Stimulated activated naive CD4-positive, alpha-beta T cell (primary cell): ENCODE measurements at places on chromosomes 5 and 9.
A peak's percentile ranks its signal among the peaks of the same experiment; 100 is the strongest.

DNA sequence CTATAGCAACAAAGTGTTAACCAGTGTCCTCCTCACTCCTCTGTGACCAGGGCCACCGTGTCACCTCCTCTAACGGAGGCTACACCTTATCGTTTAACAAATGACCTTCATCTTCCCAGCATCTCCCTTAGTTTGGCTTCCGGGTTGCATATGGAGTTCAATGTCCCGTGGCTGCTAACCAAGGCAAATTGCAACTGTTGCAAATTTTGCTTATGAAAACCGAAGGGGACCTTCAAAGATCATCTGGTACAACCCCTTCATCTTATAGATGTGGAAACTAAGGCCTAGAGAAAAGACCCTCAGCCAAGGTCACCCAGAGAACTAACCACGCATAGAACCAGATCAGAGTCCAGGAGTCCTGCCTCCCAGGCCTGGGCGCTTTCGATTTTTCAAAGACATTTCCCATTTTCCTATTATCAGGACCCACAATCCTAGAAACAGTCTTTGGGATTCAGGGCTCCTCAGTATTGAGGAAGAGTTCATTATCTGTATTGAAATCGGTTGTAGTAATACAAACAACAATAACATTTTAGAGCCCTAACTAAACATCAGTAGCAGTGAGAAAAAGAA lies 1.4 kb downstream of the PRELID2 start:
- DNase-seq = no peak

- DNase-seq = no peak
These were observed 4.1 kb downstream of the SWI5 start for GRCh38 chr9:128280084-128280622.

DNA sequence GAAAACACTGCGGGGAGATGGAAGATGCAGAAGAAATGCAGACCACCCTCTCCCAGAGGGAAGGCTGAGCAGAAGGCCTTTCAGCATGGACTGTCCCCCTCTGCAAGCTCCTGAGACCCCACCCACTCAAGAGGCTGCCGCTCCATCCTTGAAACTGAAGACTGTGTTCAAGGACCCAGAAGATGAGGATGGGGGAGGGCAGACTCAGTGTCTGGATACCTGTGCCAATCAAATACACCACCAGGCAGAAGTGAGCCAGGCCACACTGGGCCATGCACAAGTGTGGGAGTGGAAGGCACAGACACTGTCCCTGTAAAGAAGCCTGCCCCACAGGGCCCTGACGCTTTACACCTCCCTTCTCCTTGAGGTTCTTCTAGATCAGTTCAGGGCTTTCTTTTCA lies 40.0 kb upstream of the IPPK start:
- no peak for DNase-seq

- no peak for DNase-seq
These were observed 6.6 kb upstream of the MSMP start for GRCh38 chr9:35760651-35761050.

GRCh38 chr5:55903121-55903701 lies 52.1 kb downstream of the IL31RA start:
- DNase-seq = no peak

DNA sequence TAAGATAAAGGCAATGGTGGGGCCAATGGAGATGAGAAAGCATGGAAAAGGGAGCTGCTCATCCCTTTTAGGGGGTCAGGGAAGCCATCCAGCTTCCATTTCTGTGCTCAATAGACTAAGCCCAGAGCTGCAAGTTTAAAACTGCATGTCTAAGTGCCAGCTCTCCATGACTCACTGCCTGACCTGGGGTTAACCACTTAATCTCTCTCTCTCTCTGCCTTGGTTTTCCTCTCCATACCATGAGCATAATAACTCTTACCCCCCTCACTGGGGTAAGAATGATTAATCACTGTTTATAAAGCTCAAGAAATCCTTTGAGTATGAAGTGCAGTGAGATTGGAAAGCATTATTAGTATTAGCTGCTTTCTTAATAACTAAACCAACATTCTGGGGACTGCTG lies 1382.4 kb upstream of the WWC1 start:
- DNase-seq = no peak

- no peak for DNase-seq
These were observed 183.9 kb downstream of the SMARCA2 start for GRCh38 chr9:2198956-2199635.

GRCh38 chr9:92349771-92350739 lies 24.3 kb downstream of the CENPP start:
- DNase-seq = no peak

GRCh38 chr9:113250807-113251206 lies 24.6 kb downstream of the CDC26 start:
- DNase-seq = no peak

DNA sequence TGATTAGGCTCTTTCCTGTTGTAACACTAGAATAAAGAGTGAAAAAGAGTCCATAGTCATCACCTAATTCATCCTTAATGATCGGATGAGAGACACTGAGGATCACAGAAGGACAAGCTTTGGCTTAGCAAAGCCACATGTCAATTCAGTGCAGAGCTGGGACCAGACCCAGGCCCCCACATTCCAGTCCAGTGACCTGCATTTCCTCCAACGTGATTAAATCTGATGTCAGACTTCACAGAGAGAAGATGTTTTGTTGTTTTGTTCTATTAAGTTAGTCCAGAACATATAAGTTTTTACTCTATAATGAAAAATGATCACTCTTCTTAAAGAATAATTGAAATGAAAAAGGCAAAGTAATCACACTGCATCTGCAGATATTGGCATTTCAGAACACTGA lies 377.9 kb upstream of the PAPPA start:
- no peak for DNase-seq

- DNase-seq = no peak
These were observed 313.4 kb downstream of the DEPDC1B start for GRCh38 chr5:60386436-60387050.

GRCh38 chr5:60487476-60487875 lies 212.5 kb downstream of the DEPDC1B start:
- no peak for DNase-seq

- no peak for DNase-seq
These were observed 11.5 kb downstream of the PRR7 start for GRCh38 chr5:177457852-177458681.

DNA sequence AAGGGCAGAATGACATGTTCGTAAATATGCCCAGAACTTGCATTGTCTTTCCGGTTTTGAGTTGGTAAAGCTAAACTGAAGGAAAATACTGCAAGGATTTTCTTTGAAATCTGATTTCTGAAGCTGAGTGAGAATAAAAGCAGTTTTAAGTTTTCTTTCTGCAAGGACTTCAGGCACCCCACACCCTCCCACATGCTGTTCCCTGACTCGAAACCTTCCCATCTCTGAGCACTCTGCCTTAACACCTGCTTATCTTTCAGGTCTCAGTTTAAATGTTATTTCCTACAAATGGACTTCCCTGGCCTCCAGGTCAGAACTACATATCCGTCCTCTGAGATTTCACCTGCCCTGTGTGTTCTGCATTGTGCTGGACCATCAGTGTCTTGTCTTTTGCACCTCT lies 93.8 kb downstream of the KLHL3 start:
- DNase-seq = no peak

- DNase-seq = no peak
These were observed 28.8 kb upstream of the ROR2 start for GRCh38 chr9:91978740-91979414.

- no peak for DNase-seq
These were observed 46.2 kb downstream of the LHFPL2 start for GRCh38 chr5:78602400-78602799.

- DNase-seq = no peak
These were observed 153.8 kb downstream of the ARL15 start for GRCh38 chr5:54156577-54156976.

DNA sequence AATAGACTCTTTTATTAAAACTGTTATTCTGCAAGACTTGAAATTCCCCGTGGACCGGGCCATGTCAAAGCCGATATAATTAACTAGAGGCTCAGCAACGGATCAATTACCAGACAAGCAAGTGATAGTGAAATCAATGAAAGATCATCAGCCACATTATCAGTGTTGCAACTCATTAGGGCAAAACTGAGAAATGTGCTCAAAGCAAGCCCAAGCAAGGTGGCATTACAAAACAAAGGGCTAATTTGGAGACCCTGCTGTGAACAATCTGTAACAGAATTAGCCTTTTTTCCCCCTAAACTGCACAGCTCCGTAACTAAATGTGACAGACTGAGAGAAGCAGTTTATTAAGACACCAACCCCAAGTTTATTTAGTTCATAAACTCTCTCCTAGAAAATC lies 140.3 kb downstream of the BNC2 start:
- DNase-seq = no peak

DNA sequence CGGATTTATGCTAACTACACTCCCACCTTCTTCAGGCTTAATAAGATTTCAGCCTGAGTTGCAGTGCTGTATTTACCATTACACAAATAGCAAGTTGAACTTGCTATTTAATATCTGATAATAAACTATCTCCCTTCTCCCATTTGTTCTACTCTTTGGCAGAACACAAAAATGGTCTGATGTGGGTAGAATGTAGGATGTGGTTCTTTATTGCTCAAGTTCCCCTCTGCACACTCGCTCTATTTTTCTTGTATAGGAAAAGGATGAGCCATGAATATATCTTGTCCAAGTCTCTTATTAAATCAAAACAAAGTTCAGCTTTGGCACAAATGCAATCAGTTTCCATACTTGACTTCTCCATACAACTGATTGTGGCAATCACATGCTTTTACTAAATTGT lies 37.2 kb upstream of the KIF2A start:
- no peak for DNase-seq

GRCh38 chr5:156942064-156942463 lies 21.0 kb downstream of the TIMD4 start:
- no peak for DNase-seq

- peak; percentile 56 for DNase-seq
These were observed at the start of gene ARL10 for GRCh38 chr5:176365351-176366231. Gene ARL10, plus strand, starts transcription at chr5:176365487. Its CDS starts 77 bp downstream, at chr5:176365564.

- no peak for DNase-seq
These were observed 30.7 kb downstream of the CYLC2 start for GRCh38 chr9:103025796-103026195.

DNA sequence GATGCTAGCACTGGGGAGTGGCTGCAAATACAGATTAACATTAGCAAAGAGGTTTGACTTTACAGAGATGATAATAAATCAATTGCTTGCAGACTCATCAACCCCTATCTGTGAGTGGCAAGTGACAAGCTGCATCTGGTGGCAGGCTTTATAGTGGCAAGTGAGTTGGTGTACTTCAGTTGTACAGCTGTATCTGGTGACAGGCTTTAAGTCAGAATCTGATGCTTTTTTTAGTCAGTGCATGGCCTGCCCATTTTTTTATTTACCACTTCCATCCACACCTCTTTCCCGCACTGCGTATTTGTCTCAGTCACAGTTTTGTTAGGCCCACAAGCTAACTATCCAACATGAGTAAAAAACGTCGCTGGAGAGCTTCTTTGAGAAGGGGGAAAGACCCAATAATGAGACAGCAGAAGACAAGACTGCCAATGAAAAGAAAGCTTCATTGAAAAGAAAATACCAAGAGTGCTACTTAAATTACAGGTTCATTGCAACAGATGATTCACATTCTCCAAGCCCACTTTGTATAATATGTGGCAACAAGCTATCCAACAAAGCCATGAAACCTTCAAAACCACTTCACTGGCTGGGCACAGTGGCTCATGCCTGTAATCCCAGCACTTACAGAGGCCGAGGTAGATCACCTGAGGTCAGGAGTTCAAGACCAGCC lies 23.1 kb downstream of the ANP32B start:
- DNase-seq = no peak

GRCh38 chr5:150458802-150459557 lies 9.4 kb upstream of the RPS14 start:
- DNase-seq = peak; percentile 78

GRCh38 chr5:32135086-32135485 lies 39.0 kb downstream of the GOLPH3 start:
- DNase-seq = no peak

DNA sequence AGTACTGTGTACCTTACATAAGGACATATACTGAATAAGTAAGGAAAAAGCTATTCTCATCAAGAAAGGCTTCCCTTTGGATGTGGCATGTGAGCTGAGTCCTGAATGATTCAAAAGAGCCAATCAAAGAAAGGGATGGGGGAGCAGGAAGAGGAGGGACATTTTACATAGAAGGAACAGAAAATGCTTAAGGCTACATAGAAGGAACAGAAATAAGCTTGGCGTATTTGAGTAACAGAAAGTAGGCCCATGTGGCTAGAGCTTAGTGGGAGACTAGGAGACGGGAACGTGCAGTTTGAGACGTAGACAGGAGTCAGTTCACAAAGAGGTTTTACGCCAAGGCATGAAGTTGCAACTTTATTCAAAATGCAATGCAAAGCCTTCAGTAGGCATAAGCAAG lies 126.3 kb downstream of the CEMIP2 start:
- no peak for DNase-seq

- no peak for DNase-seq
These were observed 45.0 kb upstream of the PRRC2B start for GRCh38 chr9:131348631-131349521.

DNA sequence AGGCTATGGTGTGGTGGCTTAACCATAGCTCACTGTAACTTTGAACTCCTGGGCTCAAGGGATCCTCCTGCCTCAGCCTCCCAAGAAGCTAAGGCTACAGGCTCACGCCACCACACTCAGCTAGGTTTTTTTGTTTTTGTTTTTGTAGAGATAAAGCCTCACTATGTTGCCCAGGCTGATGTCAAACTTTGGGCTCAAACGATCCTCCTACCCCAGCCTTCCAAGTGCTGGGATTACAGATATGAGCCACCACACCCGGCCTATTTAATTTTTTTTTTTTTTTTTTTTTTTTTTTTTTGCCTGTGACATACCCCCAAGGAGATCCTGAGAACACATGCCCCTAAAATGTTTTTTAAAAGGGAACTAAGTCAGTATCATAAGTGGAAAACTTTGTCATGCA lies 10.4 kb downstream of the FUBP3 start:
- no peak for DNase-seq

GRCh38 chr5:170077526-170077925 lies 28.2 kb upstream of the FOXI1 start:
- DNase-seq = no peak

- no peak for DNase-seq
These were observed 63.3 kb upstream of the RUSC2 start for GRCh38 chr9:35426627-35427026.

DNA sequence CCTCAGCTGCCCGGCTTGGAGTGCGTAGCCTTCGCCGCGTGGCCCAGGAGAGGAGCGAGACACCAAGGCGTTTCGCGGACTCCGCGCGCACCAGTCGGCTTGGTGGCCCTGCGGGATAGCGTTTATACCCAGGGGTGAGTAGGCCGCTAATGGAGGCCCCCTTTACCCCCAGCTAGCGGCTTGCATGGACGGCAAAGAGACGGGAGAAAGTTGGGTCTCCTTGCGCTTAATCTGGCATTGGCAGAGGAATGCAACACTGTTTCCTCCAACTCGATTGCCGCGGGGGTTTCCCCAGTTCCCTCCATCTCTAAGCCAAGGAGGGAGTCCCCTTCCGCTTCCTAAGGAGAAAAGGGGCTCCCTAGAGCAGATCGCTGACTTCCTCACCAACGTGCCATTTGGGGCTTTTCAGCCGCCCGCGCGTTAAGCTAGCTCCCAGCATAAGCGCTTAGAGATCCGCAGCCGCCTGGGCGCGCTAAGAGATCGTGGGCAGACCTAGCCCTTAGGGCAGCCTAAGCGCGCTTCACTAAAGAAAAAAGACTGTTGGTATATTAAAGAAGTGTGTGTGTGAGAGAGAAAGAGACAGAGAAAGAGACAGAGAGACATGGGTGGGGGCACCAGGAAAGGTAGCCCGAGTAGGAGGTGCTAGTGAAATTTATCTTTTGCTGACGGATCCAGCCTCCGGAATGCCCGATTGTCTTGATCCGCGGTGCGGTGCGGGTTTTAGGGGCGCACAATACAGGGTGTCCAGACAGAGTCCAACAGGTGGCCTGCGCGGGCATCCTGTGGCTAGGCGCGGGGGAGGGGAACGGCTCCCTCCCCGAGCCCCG lies 597.9 kb upstream of the SGCD start:
- DNase-seq = no peak

GRCh38 chr5:411728-412127 lies 31.2 kb upstream of the EXOC3 start:
- DNase-seq = no peak
